Esophagus squamous epithelium (tissue), 5 donors: ENCODE measurements at places on chromosomes 12 and 14.

GRCh38 chr14:105247715-105248367 is 492 bp upstream of the BTBD6 start:
- no peak for DNase-seq

DNA sequence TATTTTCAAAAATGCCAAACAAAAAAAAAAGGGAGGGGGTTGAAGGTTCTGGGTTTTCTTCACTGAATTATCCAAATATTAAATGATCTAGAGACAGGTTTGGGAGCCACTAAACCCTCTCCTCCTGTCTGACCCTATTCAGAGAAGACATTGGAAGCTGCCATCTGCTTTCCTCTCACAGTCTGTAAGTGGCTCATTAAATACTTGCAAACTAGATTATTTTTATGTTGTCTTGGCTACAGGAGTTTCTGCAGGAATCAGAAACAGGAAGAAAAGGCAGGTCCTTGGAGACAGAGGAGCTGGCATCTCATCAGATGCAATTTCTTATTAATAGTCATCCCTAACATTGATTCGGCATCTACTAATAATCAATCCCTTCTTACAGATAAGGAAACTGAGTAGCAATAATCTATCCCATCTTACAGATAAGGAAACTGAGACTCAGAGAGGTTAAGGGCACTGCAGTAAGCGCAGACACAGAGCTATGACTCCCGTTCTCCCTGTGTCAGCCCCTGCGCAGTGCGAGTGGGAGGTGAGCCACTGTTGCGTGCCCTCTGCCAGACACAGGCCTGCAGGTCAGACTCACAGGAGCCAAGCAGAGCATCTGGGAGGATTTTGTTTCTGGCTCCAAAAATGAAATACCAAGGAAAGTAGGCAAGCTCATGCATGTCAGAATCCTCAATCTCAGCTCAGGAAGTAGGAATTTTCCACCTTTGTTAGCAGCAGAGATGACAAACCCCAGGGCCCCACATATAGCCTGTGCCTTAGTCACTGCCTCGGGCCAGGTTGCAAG is 11.0 kb downstream of the BDKRB2 start:
- no peak for DNase-seq

GRCh38 chr12:55927588-55928502 is at the start of gene PYM1:
PYM1 (minus strand) TSS chr12:55927894; CDS start chr12:55927761, 133 bp downstream.
- DNase-seq: peak; percentile 68

DNA sequence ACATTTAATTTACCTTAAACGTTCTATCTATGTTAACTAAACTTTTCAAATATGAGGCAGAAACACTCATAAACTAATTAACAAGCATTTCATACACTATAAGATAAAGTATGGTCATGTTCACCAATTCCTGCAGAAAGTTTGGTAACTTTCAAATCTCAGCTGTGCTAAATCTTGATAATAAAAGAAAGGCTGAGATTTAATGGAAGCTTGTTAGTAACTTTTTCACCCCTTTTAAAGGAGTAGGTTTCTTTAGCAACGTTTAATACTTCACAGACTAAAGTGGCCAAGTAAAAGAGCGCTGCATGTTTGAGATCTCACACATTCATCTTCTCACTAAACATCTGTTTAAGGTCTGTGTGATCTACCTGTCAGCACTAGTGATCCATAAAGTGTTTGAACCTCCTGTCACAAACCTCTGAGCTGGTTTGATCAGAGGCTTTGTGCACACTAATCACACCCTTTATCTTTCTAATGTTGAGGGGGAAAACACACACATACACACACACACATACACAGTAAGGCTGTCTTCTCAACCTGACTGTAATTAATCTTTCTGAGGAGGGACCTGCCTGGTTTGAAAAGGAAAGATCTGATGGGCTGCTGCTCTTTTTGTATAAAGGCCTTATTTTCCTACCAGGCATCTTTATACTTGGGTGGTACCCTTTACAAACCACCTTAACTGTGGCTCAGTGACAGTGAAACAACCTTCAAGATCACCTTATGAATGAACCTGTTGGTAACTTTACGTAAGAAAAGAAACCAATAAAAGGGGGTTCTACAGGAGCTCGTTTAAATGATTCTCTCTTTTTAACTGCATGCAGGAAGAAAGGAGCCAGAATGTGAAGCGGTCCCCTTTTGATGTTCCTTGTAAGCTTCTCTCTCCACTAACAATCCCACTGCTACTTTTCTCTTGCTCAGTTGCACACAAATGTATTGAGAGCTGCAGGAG is 244.2 kb downstream of the SOX5 start:
- DNase-seq: no peak

DNA sequence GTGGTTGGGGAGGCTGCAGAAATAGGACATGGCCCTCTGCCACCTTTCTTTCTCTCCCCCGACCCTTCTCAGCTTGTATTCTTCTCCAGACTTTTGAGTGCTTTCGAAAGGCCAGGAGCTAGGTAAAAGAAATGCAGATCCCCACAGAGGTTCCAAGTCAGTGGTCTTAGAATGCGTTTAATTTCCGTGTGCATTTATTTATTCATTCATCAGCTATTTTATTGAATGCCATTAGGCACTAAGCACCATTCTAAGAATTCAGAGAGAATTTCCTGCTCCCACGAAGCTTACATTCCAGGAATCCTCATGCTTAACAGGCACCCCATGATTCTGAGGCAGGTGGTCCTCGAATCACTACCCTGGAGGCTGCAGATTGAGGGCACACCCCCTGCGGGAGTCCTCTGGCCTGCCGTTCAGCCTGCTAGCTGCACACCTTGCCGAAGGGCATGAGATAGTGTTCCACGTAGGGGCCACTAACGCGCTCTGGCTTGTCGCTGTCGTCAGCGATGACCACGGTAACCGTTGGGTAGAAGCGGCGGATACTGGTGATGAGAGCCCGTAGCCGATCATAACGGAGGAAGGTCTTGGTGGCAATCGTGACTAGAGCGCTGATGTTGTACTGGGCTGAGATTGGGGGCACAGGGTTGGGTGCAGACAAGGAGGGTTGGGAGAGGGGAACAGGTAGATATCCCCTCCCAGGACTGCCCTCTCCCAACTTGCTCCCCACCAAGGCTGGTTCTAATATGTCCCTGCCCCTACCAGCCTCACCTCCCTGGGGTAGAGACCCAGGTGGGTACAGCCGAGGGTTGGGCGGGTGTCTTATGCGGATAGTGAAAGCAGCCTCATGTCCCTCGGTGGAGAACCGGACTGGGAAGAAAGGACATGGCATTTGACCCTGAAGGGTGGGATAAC is 4.5 kb downstream of the B4GALNT1 start:
- DNase-seq: no peak

- no peak for DNase-seq
Observed at GRCh38 chr14:71473843-71474242, 458.4 kb upstream of the RGS6 start.

- no peak for DNase-seq
Observed at GRCh38 chr14:56528927-56529326, 50.7 kb upstream of the TMEM260 start.

DNA sequence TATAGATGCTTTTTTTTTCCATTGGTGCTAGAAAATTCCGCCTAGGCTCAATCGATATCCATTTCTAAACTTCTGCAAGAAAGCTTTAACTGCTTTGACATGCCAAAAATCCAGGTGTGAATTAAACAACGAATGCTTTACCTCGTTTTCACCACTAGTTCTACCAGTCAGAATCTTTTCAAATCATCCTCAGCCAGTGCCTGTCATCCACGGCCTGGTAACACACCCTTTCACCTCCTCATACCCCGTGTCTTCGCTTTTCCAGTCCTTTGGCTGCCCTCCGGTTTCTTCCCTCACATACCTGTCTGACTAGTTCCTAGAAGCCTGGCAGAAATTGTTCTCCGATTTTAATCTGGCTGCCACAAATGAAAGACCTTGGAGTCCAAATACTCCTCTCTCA is 1.4 kb upstream of the PHC1 start:
- no peak for DNase-seq

GRCh38 chr14:39138440-39138839 is 24.3 kb downstream of the GEMIN2 start:
- DNase-seq: no peak

DNA sequence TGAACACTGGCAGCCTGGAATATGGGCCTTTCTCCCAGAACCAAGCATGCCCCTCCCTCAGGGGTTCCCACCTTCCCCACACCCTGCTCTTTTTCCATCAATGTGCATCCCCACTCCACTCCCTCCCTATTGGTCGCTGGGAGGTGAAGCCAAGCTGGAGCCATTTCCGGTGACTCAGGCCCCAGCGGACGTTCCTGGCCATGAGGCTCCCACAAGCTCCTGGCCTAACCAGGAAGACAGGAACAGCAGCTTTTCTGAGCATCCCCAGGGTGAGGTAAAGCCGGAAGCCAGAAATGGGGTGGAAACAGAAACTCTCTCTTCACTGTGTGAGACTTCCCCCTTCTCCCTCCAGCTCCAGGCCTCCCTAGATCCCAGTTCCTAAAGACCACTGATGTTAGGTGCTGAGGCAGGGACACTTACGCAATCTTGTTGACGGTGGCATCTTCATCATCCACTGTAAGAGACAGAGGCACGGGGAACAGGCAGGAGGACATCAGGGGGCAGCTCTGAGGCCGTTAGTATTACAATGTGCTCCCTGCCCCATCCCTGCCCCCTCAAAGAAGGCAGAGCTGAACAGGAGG is 5.1 kb downstream of the LMBR1L start:
- no peak for DNase-seq
